ENCODE measurements at places on chromosomes 2 and 18.

DNA sequence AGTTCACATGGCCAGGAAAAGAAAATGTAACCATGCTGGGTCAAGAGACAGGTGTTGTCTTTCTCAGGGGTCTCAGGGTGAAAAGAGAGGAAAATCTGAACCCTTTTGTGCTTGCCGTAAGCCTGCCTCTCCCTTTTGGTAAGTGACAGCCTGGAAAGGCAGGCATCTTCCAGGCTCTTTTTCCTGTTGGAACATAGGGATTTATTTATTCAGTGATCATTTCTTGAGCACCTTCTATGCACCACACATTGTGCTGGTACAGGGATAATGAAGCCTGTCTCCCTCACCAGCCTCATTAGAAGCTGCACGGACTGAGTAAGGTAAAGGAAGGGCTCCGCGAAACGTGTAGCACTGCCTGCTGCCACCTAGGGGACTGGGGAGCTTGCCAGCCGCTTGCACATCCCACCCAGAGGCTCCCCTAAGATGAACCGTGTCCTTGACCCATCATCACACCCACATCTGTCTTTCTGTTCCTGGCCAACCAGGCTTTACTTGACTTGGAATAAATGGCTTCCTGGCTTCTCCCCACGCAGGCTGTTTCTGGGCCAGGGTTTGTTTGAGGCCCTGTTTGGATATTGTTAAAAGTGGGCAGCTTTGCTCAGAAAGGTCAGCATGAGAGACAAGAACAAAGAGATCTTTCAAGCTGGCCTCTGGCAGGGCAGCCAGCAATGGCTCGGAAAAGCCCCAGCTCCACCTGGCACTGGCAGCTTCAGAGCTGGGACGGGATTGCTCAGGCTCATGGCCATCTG is 73.3 kb upstream of the MCFD2 start:
- no peak for DNase-seq

GRCh38 chr2:140248623-140249022 is 1468.4 kb upstream of the NXPH2 start:
- DNase-seq = no peak

DNA sequence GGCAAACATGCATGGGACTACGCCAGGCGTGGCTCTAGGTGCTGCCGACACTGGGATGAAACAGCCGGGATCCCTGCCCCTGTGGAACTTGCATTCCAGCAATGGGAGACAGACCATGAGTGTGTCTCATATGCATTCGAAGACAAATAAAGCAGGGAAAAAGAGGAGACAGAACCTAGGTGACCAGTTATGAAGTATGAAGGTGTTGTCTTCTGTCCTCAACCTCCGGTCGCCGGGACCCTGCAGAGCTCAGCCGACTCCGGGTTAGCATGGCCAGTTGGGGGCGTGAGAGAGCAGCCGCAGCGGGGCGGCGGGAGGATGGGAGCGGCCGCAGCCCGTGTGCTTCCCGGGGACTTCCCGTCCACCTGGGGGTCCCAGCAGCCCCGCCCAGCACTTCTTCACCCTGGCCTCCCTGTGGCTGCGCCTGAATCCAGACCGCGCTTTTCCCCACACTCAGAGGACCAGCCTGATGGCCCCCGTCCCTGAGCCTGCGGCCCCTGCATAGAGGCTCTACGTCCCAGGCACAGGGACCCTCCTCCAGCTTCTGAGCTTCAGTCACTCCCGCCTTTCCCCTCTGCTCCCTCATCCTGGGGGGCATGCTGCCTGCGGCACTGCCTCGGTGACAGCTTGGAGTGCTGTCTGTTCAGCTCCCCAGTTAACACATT is 11.4 kb downstream of the ID2 start:
- DNase-seq = peak; percentile 75

DNA sequence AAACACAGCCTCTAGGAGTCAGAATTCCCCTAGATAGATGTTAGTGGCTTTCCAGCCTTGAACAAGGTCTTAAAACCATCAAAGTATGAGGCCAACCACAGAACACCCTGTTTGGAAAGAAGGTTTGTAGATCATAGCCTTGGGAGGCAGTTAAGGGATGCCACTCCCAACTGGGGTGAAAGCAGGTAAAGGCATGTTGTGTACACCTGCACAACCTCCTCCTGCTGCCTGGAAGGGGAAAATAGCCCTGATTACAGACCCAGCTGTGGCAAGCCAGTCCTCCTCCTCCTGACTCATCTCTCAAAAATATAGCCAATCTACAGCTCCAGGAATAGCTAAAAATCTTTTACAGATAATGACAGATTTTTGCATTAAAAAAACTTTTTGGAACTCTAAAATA is 108.1 kb downstream of the RBM43 start:
- no peak for DNase-seq

GRCh38 chr2:210555555-210555954 is 844 bp upstream of the CPS1 start:
- DNase-seq = no peak

- DNase-seq = no peak
Observed at GRCh38 chr18:63137999-63138435, 181.6 kb downstream of the BCL2 start.

DNA sequence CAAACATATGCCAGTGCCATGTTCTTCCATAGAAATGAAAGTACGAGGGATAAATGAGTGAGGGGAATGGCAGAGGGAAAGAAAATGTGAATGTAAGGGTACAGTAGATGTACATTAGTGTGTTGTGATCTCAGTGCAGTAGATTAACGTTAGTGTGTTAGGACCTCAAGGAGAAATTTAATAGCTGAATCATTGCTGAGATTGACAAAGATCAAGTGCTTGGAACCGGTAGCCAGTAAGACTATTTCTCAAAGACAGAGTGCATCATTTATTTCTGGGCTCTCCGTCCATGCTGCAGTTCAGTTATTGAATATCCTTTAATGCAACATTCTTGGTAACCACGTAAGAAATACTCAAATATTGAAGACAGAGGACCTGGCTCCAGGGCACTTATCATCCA is 246.0 kb downstream of the PTPRM start:
- no peak for DNase-seq

DNA sequence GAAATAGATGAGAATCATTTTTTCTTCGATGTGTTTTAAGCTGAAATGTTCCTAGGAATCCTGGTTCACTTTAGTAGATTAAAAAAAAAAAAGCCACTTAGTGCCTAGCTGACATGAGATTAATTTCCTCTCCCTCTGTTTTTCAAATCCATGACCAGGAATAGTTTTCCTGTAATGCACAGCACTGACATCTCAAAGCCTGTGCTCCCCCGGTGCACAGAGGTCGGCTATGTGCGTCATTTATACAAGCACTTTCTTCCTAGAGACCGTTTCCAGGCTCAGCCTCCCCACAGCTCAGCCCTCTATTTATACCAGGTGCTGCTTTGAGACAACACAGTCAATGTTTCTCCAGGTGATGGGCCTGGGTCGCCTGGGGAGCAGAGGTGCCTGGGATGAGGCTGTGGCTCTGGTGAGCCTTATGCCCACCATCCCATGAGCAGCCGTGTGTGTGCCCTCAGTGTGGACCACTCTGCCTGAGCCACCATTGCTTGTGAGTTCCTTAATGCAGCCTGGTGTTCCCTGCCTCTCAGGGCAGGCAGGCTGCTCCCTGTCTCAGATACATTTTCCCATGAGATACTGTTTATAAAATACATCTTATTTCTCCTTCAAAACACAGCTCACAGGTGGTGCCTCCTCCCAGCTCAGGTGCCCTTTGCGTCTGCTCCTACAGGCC is 515.7 kb upstream of the HS6ST1 start:
- no peak for DNase-seq

GRCh38 chr2:72813841-72814240 is 12.0 kb downstream of the EXOC6B start:
- no peak for DNase-seq

- no peak for DNase-seq
Observed at GRCh38 chr2:15939556-15939853, 845 bp upstream of the MYCN start.

DNA sequence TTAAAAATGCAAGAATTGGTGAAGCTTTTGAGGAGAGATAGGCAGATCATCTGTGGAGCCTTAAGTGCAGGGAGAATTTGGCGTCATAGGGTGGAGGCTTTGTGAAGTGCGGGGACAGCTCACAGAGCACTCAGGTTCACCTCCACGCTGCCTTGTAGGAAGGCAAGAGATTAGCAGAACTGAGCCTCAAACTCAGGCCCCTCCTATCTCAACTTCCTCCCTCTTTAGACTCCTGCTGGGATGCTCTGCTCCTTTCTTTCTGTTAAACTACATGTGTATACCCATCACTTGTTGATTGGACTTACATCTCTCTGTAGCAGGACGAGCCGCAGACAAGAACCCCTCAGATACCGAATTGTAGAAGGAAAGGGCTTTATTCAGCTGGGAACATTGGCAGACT is 422.2 kb downstream of the SETBP1 start:
- DNase-seq = no peak

- peak; percentile 94 for DNase-seq
Observed at GRCh38 chr2:238203094-238203972, at the start of gene ILKAP. TSS of gene ILKAP (minus strand) at chr2:238203695. CDS start at chr2:238203553, 142 bp downstream.

DNA sequence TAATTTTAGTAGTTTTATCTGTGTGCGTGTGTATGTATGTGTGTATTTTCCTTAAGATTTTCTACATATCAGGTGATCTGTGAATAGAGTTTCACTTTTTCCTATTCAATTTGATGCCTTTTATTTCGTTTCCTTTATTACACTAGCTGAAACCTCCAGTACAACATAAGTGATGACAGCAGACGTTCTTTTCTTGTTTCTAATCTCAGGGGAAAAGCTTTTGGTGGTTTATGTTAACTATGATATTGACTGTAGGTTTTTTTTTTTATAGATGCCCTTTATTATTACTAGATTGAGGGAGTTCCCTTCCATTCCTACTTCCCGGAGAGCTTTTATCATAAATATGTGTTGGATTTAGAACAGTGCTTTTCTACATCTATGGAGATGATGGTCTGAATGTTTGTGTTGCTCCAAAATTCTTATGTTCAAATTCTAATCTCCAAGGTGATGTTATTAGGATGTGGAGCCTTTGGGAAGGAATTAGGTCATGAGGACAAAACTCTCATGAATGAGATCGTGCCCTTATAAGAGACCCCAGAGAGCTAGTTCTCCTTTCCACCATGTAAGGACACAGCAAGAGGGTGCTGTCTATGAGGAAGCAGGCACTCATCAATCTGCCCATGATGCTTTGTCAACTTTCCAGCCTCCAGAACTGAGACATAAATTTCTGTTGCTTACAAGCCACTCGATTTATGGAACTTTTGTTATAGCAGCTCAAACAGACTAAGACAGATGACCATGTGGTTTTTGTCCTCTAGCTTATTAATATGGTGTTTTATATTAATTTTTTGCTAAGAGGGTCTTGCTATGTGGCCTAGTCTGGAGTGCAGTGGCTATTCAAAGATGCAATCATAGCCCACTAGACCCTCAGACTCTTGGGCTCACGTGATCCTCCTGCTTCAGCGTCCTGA is 5.9 kb upstream of the RHBDD1 start:
- DNase-seq = no peak

- no peak for DNase-seq
Observed at GRCh38 chr18:59606193-59607077, 90.8 kb downstream of the CCBE1 start.

DNA sequence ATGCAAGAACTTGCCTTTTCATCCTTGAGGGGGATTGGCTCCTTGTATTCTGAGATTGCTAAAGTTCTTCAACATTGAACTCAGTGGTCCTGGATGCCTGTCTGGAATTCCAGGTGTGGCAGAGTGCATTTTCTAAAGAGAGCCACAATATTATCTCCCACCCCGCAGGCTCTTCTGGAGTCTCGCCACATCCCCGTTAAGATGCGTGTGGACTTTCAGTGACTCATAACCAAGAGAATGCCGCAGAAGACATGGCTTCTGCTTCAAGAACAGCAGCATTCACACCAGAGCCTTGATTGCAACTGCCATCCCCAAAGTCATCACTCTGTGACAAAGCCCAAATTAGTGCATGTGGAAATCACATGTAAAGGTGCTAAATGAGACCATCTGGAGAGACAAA is 142.7 kb downstream of the CDH20 start:
- no peak for DNase-seq

DNA sequence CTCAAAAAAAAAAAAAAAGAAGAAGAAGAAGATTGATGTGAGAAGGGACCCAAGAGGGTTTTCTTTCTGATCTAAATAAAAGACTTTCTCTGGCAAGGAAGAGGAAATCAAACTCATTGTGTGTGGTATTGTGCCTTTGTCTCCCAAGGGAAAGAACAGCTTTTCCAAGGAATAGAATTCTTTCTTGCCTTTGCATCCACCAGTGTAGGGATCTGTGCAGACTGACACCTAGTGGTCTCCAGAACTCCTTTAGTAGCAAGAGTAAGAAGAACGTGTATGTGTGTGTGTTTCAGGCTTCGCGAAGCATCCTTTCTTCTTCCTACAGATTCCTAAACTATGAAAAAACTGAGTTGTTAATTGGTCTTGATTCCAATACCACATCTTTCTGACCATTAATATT is 33.5 kb upstream of the CRIM1 start:
- DNase-seq = peak; percentile 21

- no peak for DNase-seq
Observed at GRCh38 chr2:233519787-233520611, 46.6 kb downstream of the USP40 start.

GRCh38 chr2:129499747-129500146 is 479.7 kb upstream of the RAB6C start:
- DNase-seq = no peak

DNA sequence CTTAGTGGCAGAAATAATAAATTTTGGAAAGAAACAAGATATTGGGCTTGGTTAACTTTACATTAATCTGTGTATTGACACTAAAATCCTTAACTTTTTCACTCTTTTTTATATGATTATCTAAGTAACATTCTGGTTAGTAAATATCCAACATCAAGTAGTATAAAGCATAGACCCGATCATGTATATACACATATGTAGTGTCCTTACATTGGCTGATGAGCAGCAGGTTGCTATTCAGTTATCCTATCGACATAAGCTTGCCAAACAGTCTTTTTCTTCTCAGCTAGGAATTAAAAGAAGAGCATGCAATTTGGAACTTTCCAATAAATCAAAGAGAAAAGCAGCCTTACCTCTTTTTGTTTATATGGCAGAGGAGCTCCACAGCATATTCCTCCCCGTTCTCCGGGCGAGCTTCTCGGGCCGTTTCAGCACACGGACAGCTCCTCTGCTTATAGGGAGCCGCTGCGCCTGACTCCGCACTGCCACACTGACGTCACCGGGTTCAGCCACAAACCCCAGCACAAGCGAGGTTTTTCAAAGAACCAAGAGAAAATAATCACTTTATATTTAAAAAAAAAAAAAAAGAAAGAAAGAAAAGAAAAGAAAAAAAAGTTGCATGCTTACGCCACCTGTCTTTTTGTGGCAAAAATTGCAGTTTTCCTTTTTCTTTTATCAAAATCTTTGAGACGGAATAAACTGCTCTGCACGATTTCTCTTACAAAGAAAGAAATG is at the start of gene SCG2:
TSS of gene SCG2 (minus strand) at position 430 of the 735 bp plus-strand sequence. CDS start 3,079 bp downstream, outside the sequence.
- peak; percentile 63 for DNase-seq

- DNase-seq = no peak
Observed at GRCh38 chr18:42412281-42412680, 457.2 kb downstream of the PIK3C3 start.

Measured in mucosa of descending colon (tissue), 3 donors.